Stimulated activated CD4-positive, alpha-beta T cell treated with anti-CD3 and anti-CD28 coated beads, Interleukin-12 subunit alpha, Interleukin-12 subunit beta, amount 100 ng/mL, for 24 hours (primary cell): ENCODE measurements at places on chromosomes 13 and 19.

GRCh38 chr19:13212759-13213330 lies 62.6 kb downstream of the IER2 start:
- DNase-seq, result peak; percentile 50

DNA sequence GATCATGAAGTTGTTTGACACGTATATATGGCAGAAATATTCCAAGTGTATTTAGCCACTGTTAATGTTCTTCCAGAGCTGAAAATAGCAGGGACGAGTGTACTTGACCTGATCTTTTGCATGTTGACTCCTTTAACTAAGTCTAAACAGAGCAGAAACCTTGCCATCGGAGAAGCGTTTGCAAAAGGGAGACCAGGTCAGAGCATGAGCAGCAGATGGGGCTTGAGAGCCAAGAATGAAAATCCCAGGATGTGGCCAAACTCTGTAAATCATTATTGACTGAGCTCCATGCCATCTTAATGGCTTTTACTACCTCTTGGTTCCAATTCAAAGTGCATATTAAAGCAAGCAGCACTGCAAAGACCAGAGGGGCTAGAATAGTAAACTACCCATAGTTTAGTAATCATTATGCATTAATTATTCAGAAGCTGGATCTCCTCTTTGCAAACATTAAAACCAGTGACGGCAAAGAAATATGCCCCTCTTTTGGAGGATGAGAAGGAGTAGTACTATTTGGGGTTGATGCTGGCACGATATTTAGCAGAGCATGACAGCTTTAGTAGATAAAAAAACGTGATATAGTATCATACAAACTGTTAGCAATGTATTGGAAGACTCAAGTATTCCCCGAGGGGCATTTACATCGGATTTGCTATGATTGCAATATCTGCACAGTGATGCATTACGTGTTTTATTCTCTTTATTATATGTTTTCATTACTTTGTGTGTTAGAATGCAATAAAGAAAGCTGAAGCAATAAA lies 55.7 kb downstream of the FAM216B start:
- no peak for DNase-seq

- DNase-seq, result no peak
Measured at GRCh38 chr13:63448692-63449091, 2033.0 kb upstream of the PCDH20 start.

DNA sequence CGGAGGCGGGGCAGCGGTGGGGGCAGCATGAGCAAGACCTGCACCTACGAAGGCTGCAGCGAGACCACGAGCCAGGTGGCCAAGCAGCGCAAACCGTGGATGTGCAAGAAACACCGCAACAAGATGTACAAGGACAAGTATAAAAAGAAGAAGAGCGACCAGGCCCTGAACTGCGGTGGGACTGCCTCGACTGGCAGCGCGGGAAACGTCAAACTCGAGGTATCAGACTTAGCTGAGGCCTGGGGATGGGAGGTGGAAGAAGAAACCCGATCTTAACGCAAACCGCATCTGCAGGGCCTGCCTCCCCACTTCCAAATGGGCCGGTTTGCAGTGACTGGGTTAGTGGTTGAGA lies 693 bp downstream of the RFXAP start:
- DNase-seq, result peak; percentile 2

- no peak for DNase-seq
Measured at GRCh38 chr19:43640424-43640757, 741 bp upstream of the CADM4 start.

- DNase-seq, result no peak
Measured at GRCh38 chr13:33515146-33515545, 229.6 kb upstream of the STARD13 start.

GRCh38 chr13:57763689-57764088 lies 132.1 kb downstream of the PCDH17 start:
- DNase-seq, result no peak

DNA sequence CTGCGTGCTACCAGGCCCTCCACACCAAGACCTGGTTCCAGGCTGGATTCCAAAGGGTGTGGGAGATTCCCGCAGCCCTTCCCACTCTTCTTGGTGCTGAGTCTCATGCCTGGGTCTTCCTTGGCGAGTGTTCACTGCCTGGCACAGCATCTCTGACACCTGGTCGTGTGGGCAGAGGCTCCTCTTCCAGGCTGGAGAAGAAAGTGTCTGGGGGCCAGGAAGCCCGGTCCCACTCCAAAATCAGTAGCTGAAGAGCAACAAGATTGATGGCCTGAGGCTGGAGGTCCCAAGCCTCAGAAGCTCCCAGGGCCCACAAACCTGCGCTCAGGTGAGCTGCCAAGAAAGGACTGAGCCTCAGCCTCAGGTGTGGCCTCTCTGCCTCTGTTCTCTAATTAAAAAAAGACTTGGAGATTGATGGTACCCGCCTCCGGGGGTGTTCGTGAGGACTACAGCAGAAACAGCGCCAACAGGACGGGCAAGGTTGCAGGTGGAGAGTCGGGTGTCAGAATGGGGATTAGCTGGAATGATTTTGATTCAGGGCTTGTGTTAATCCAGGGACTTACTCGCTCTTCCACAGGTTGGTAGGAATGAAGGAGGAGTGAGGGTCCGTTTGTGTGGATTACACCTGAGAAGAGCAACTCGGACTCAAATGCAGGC lies 217.5 kb downstream of the TEX29 start:
- DNase-seq, result no peak
